Activated CD4-positive, alpha-beta T cell treated with anti-CD3 and anti-CD28 coated beads for 48 hours (primary cell): ENCODE measurements at places on chromosomes 3 and 15.

DNA sequence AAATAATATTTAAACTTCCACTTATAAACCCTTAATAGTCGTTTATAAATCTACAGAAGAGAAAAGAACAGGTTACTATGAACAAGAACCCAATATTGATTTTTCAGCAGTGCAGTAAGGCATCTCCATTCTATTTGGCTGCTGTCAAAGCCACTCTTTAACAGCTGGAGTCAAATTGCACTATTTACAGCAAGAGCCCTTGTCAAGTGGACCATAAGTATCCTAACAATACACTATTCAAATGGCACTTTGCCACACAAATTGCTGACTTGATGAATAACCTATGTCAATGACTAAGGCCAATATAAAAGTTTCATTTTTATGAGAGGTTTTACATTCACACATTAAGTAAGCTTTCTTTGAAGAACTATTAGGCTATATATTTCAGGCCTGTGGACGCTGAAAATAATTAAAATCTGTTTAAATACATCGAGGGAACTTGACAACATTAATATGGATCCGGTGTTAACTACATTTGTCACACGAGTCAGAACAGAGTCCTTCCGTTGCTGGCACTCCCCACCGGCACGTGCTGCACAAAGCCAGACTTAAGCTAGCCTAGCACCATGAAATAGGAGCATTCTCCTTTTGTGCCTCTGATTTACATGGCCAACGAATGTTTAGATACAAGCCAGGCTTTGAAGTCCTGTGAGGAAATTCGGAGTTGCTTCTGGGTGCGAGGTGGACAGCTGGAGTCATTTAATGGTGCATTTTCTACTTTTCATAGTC is 100.5 kb downstream of the WDR72 start:
- DNase-seq, result no peak

- DNase-seq, result no peak
Measured at GRCh38 chr3:196995027-196995426, 26.4 kb upstream of the PIGZ start.

DNA sequence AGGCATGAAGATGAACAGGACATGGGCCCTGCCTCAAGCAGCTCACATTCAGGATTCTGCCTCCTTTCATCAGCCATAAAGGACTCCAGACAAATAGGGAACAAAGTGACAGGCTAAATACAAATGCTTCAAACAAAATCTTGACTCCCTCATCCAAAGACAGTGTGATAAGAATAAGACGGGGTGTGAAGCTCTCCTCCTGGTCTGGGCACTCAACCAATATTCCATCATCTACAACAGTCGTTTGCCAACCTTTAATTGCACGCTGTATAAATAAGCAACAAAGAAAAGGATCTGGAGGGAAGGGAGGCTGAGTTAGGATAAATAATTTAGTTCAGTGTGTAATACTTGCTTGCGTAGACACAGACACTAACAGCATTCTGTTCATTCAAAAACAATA is 5.4 kb downstream of the CCDC54 start:
- DNase-seq, result no peak

- no peak for DNase-seq
Measured at GRCh38 chr3:9649791-9650521, 651 bp downstream of the MTMR14 start.

DNA sequence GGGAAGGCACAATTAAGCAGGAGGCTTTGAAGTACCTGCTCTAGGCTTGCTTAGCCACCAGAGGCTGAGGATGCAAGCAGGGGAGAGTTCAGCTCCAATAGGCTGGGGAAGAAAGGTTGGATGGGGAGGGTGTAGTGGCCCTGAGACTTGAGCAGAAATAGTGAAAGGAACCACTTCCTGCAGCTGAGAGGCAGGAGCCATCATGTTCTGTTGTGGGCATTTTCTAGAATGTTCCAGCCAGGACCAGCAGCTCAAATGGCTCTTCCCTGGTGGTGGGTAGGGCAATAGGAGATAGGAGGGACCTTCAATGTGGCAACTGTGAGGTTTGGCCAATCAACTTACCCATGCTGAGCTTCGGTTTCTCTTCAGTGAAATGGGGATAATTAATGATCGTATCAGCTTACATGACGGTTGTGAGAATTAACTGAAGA is 79.1 kb upstream of the CGNL1 start:
- DNase-seq, result no peak

- DNase-seq, result no peak
Measured at GRCh38 chr3:149247008-149247710, 25.5 kb upstream of the CP start.

- no peak for DNase-seq
Measured at GRCh38 chr3:189292667-189293484, 121.1 kb downstream of the TPRG1 start.

DNA sequence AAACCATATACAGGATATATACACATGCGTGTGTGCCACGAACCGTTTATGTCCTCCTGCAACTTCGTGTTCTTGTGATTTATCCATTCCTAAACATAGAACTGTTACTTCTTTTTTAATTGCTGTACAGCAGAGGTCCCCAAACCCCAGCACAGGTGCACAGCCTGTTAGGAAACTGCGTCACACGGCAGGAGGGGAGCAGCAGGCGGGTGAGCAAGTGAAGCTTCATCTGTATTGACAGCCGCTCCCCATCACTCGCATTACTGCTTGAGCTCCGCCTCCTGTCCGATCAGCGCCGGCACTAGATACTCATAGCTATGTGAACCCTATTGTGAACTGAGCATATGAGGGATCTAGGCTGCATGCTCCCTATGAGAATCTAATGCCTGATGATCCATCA is 34.9 kb upstream of the NRROS start:
- peak; percentile 66 for DNase-seq

DNA sequence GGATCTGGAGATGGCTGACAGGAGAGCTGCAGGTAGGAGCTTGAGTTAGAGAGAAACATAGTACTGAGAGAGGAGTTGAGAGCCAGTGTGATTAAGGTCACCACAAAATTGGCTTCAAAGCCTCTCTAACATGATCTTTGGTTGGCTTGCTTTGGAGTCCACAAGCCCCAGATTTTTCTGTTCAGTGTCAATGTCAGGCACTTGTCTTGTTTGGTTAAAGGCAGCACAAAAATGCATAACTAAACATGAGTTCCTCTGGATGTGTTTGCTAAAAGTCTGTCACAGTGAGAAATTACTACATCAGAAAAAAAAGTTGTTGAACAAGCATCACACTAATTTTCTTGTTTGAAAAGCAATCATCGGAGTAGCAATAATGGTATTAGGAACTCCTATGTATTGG is 440.5 kb downstream of the NTRK3 start:
- DNase-seq, result no peak

GRCh38 chr3:151086484-151087456 is 1.3 kb downstream of the MED12L start:
- peak; percentile 85 for DNase-seq

DNA sequence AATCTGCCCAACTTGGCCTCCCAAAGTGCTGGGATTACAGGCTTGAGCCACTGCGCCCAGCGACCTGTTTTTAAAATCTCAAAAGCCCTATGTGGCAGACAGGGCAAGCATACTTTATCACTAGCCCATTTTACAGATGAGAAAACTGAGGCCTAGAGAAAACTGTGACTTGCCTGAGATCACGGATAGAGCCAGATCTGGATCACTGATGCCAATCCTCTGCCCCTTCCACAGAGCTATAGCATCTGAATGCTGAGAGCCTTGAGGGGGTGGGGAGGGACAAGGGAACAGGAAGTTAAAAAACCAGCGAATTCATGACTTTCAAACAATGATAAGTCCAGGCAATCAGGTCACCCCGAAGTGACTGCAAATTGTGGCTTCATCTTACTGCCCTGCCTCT is 7.3 kb downstream of the ANKRD63 start:
- DNase-seq, result no peak

DNA sequence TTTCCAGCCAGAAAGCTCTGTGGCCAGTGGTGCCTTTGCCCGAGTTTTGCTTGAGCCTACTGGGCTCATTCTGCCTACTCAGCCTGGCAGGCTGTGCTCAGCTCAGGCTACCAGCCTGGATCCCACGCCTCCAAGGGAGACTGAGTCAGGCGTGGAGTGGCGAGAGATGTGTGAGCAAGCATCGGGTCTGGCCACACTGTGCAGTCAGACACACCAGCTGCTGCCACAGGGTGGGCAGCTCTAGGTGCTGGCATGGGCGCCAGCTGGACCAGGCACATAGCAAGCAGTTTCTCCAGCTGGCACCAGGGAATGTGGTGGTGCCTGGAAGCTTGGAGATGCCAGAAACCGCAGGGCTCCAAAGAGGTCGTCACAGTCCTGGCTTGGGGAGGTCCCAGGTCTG is 498.5 kb upstream of the CNTN4 start:
- DNase-seq, result no peak

- no peak for DNase-seq
Measured at GRCh38 chr3:148605521-148605920, 92.2 kb upstream of the AGTR1 start.

DNA sequence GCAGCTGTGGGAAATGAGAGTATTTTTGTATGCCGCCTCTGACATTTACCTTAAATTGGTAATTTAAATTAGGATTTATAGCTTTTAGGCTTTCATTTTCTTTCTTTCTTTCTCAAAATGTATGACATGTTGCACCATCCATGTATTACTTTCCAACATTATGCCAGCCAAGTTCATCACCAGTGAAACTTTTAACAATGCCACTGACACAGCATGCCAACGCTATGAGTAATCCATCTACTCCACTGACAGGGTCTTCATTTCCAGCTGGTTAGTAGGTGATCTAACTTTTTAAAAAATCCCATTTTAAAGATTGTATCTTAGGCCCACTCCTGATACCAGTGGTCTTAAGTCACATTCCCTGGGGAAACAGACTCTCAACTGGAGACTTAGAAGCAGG is 21.8 kb upstream of the CLDN16 start:
- DNase-seq, result no peak

DNA sequence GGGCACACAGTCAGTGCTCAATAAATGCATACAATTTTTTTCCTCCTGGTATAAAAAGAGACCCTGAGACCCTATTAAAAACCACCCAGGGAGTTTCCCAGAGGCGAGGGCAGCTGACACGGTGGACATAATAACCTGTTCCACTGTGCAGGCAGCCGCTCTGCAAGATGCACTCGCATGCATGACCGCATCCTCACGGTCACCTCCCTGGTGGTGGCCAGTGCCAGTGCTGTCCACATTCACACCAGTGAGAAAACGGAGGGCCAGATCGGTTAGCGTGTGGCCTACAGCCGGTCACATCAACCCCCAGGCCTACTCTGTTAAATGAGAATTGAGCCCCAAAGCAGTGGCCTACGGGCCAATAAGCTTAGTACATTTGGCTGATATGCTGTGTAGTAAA is 24.8 kb downstream of the SH3BP5 start:
- no peak for DNase-seq

- no peak for DNase-seq
Measured at GRCh38 chr3:74605437-74605836, 9.0 kb downstream of the CNTN3 start.

DNA sequence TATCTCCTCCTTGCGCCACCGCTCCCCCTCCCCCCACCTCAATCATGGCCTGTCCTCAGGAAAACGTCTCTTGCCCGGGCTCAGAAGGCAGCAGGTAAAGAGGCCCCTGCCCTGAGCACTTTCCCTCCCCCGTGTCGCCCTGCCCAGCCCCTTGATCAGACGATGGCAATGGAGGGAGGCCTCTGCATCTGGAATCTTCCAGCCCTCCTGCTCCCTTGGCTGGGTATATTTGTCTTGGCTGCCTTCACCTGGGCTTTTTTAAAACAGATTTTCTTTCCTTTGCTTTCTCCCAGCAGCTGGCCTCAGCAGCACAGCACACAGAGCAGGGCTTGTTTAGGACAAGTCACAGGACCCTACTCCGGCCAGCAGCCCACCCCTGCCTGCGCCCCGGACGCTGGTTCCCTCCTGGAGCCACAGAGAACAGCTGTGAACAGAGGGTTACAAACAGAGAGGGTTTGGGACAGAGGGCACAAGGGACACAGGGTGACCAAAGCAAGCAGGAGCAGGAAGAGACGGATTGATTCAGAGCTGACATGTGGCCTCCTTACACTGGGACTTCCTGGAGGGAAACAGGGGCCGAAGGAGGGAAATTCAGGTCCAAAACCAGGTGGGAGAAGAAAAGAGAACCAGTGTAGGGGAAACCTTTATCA is 78.7 kb downstream of the ISG20 start:
- no peak for DNase-seq

DNA sequence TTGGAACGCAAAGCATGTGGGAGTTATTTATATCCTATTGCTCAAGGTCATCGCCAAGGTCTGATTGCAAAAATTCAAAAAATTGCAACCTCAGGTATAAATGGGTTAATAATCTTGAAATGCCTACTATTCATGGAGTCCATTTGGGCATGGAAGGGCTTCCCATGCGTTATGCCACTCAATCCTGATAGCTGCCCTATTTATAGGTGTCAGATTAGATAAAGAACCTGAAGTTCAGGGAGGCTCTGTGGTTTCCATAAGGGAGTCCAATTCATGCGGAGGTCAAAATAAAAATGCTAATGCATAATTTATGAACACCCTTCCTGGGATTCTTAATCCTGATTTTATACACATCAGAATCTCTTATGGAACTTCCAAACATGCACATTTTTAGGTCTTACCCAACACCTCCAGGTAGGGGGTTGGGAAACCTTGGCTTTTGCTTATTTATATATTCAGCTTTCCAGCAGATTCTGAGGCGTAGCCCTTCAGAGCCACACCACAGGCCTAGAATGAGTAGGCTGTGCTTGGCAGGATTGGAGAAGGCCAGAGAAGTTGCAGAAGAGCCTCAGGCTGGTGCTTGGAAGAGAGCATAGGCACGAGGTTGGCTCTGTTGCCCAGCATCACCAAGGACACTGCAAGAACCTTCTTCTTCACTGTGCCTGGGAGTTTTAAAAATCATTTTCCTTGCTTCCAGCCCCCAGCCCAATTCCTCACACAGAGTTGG is 324.4 kb upstream of the CFAP20DC start:
- DNase-seq, result no peak

DNA sequence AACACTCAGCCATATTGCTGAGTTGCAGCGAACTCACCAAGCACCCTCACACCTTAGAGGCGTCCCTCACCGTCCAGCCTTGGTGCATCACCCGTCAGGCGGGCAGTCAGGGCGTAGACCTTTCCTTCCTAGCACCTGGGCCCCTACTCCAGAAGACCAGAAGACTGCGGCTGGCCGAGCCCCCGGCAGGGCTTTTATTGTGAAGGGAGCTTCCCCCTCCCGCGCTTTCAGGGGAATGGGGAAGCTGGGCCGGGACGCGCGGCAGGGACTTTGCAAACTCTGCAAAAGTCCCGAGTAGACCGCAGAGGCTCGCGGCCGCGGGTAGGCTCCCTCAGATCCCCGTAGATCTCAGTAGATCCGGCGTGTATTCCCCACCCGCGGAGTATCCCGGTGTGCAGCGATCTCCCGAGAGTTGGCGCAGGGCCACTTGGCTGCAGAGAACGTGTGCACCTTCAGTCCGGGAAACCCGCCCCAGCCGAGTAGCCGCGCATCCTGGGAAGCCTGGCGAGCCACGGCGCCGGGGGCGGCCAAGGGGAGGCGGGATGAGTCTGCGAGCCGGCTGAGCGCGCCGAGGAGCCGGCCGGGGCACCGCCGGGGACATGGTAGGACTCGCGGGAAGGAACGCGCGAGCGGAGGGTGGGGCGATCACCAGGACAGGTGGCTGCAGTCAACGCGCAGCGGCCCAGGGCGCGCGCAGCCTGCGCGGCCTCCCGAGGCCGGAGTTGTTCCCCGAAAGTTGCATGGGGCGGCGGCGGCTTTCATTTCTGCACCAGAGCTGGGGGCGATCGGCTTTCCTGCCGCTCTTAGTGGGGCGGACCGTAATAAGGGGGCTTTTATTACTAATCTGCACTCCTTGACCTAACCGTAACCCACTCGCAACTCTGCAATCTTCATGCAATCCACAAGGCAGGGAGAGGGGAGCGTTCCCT is at the start of gene GASK1A:
Gene GASK1A (plus strand): TSS at position 268 of the 929 bp plus-strand sequence. CDS start 332 bp downstream, at position 600.
- DNase-seq, result peak; percentile 43
